ENCODE measurements at places on chromosomes 12 and 14.

DNA sequence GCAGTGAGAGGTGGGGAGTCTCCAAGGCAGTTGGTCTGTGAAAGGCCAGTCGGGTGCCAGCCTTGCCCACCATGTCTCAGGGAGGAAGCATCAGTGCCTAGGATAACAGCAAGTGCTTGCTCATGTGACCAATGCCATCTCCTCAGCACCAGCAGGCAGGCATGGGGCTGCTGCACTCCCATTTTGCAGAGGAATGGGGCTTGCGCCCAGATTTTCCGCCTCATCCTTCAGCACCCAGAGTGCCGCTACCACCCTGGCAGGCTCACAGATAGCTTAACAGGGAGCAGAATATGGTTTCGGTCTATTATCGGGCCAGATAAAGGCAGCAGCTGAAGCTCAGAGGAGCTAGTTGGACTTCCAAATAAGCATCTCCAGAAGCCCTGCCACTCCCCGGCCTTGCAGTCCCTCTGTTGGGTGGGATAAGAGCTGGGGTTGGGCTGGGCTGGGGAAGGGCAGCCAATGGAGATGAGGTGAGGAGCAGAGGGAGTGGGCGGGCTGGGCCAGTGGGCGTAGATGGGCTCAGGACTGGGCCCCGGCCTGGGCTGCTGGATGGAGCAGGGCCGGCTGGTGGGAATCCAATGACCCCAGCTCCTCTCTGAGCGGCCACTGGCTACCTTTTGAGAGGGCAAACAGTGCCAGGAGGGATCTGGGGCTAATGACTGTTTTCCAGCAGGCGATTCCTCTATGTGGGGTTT is 8.4 kb upstream of the KRT80 start:
- peak; percentile 11 for DNase-seq

GRCh38 chr14:98144964-98145363 is 1127.0 kb downstream of the BCL11B start:
- no peak for DNase-seq

- no peak for DNase-seq
Observed at GRCh38 chr14:81295958-81296923, 75.5 kb upstream of the GTF2A1 start.

DNA sequence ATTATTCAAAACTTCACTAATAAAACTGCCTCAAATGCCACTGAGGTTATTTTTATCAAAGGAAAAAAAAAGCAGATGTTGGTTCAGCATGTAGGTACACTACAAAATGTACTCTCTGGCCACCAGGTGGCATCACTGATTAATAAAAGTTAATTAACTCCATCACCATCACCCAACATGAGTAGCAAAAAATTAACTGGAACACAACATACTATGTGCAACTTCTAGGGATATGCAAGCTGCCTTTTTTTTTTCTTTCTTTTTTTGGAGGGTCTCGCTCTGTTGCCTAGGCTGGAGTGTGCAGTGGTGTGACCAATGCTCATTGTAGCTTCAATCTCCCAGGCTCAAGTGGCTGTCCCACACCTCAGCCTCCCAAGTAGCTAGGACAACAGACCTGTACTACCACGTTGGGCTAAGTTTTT is 43.8 kb upstream of the NR2C1 start:
- DNase-seq = peak; percentile 73

GRCh38 chr12:120941846-120942405 is 36.4 kb upstream of the HNF1A start:
- no peak for DNase-seq

GRCh38 chr14:69536971-69537370 is 37.7 kb downstream of the CCDC177 start:
- DNase-seq = no peak

DNA sequence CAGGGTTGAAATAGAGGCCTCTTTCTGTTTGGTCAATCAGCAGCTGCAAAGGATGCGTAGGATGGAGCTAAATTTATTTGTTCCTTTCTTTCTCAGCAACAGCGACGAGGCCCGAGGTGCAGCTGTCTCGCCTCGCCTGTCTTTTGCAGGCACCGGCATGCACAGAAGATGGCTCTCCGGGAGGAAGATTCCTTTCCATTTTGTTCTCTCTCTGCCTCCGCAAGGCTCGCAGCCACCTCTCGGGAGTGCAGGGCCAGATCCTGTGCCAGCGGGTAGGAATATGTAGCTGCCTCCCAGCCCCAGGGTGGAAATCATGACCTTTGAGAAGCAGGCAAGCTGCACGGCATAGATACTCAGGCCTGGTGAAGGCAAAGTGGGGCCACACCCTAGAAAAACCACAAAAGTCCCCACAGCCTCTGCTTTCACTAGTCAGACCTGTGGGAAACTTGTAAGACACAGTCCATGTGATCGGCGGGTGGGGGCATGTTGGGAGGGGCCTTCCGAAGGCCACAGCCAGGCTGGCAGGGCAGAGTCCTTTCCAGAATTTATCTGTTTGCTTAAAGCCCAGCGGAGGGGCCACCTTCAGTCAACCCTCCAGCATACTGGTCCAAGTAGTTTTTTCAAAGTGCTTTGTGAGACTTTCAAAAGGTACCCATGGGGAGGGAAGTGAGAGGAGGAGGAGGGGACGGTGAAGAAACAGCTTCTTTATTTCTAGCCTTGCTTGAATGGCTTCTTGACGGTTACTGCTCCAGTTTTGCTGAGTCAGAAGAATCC is at the start of gene MAP1LC3B2:
TSS of gene MAP1LC3B2 (plus strand) at position 220 of the 774 bp plus-strand sequence. CDS start 16,562 bp downstream, outside the sequence.
- peak; percentile 51 for DNase-seq

- DNase-seq = no peak
Observed at GRCh38 chr14:71475916-71476315, 456.3 kb upstream of the RGS6 start.

- DNase-seq = no peak
Observed at GRCh38 chr12:130423991-130424857, 86.5 kb downstream of the PIWIL1 start.

DNA sequence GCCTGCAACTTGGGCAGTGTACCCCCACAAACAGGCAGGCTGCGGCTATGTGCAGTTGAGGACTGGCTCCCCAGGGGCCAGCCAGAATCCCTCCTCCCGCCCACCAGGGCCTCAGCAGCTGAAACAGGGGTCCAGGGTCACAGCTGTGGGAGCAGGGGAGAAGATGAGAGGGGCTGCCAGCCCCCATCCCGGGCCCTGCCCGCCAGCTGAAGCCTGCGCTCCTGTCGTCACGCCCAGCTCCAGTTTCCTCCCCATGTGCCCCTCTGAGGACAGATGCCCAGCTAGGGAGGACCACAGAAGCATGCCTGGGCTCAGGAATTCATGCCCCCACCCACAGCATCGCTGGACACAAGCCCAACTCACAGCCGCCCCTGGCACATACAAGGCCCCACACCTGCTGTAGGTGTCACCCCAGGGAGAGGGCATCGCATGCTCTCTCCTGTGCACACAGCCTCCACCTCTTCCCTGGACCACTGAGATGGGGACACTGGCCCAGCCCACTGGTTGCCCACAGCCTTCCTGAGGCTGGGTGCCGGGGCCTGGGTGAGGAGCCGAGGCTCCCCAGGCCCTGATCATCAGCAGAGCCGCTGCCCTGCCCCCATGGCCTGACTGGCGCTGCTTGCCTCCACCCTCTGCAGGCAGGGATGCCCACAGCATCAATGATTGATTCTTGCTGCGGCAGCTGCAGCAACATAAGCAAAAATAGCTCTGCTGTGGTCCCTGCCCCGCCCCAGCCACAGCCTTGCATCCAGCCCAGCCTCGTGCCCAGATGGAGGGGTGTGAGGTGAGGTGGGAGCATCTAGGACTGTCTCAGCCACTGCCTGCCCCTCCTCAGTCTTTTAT is 3.7 kb upstream of the CLBA1 start:
- peak; percentile 13 for DNase-seq

- DNase-seq = no peak
Observed at GRCh38 chr14:54253195-54253947, 143.4 kb upstream of the CDKN3 start.

DNA sequence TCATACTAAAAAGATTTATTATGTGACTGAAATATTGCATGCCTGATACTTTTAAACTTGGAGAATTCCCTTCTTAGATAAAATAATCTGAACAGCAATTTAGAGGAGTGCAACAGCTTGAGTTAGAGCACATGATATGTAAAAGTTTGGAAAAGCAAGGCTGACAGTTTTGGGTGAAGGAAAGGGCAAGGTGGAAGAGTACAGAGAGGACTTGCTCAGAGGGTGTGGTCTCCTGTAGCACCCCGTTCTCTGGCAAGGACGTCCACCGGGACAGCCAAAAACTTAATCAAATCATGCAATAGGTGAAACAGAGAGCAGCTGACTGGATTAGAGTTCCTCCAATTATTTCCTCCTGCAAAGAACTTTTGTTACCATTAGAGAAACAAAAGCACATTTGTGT is 65.2 kb upstream of the PDZRN4 start:
- DNase-seq = no peak

DNA sequence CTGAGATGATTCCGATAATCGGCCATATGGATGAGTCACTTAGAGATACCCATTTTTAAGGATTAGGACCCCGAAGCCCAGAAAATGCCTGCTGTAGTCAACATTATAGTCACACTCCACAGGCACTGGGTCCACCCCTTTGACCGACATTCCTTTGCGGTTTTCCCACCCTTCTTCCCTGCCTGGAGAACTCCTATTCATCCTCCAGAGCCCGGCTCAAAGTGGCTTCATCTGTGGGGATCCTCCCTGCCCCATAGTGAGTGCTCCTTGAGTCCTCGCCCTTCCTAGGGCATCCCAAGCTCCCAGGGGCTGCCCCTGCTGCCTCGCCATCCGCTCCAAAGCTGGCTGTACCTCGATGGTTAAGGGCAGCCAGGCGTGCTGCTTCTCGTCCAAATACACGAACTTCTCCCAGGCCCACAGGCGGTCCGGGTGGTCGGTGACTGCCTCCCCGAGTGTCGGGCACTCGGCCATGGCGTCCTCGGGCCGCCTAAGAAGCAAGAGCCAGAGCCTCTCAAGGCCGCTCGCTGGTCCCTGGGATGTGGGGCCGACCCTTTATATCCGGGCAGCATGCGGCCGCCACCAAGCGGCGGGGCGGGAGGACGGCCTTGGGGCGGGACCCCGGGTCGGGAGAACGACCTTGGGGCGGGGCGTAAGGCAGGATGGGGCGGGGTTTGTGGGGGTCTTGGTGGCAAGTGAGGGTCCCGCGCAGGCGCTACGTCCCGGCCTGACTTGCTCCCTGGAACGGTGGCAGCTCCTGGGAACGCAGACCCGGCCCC is at the start of gene TCL1A:
TSS of gene TCL1A (minus strand) at position 530 of the 776 bp plus-strand sequence. CDS start at position 471, 59 bp downstream.
- DNase-seq = no peak

DNA sequence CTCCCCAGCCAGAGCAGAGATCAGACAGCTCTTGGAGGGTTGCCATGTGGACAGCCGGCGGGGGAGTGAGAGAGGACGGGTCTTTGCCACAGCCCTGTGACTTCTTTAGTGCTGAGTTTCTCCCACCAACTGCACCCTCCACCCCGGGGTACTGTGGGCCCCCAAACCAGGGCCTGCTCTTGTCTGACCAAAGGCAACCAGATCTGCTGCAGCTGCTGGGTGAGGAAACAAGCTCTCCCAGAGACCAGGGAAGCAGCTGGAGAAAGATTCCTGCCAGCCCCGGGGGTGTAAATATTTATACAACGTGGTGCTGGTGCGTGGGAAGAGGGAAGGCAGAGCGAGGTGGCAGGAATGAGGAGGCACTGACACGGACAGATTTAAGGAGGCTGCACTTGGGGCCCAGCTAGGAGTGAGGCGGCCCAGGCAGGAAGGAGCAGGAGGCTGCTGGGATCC is 14.3 kb upstream of the ZFP36L1 start:
- peak; percentile 67 for DNase-seq

GRCh38 chr12:122966743-122967550 is 684 bp upstream of the ABCB9 start:
- no peak for DNase-seq

- DNase-seq = no peak
Observed at GRCh38 chr14:70515811-70516210, 19.0 kb downstream of the ADAM20 start.

DNA sequence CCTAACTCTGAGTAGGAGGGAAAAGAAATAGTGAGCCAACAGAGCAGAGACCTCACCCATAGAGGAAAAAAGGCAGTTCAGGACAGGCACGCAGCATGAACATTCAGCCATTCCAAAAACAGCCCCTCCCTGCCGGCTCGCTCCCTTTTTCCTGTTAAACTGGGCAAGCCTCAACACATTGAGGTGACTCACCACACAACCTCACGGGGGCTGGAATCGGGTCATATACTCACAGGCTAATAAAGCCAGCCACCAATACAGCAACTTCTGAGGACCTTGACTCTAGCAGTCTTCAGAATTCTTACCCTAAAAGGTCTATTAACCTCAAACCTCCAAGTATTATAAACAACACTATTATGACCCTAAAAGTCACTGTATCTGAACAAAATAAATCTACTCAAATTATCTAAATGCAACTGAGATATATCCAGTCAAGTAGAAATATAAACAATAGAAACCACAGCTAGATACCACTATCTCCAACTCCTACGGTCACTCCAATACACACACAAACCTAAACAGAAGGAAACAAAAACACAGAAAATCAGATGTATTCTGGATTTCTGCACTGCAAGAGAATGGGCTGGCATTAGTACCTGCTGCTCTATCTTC is 6.3 kb downstream of the YBX3 start:
- DNase-seq = peak; percentile 90

DNA sequence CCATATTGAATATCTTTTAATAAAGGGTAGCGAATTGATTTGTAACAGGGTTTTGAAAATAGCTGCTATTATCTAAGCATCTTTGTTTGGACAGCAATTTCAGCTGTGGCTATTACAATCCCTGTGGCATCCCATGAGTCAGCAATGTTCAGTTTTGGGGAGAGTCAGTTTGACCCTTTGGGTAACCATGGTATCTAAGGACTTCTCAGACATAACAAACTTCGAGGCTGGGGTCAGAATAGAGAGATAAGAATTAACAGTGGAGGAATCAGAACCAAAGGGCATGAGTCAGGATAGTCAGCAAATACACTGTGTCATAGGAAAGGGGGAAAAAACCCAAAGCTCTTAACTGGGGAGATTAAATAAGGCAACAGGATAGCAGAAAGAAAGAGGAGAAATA is 11.7 kb upstream of the PTHLH start:
- DNase-seq = no peak

DNA sequence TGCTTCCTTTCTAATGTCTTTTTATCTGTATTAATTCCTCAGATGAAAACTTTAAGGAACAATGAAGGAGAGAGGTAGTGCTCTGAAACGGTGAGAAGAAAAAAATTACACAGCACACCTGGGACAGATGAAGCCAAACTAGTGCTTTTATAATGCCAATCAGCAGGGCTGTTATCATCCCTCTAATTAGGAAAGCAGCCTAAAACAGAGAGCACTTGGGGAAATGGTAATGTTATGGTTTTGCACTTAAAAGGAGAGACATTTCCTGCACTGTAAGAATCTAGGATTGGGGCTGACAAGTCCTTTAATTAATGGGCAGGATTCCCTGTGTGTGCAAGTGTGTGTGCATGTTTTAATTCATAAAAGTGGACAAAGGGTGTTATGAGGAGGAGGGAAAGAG is 4.8 kb upstream of the LMO3 start:
- DNase-seq = no peak

- DNase-seq = no peak
Observed at GRCh38 chr14:106286697-106287290, 760.4 kb downstream of the TMEM121 start.

- no peak for DNase-seq
Observed at GRCh38 chr14:26974965-26975364, 377.1 kb upstream of the NOVA1 start.

- DNase-seq = no peak
Observed at GRCh38 chr12:92676710-92677109, 26.1 kb upstream of the PLEKHG7 start.

All from left cardiac atrium (tissue), 4 donors.